NCI-H1105 (cell line): ENCODE measurements at places on chromosomes 6 and 20.

DNA sequence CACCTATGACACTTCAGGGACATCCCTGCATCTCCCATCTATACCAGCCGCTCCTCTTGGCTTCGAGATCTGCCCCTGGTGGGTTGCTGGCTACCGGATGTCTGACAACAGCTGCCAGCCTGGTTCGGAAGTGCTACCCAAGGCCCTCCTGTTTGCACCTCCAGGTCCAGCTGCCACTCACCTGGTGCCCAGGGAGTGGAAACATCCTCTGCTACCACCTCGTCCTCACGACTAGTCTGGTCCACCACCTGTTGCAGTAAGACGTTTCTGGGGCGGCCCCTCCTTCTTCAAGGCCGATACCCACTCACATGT lies 8.3 kb upstream of the PCMTD2 start:
- no peak for DNase-seq

- DNase-seq, result no peak
These were observed 49.1 kb upstream of the PLCB4 start for GRCh38 chr20:9019833-9020232.

GRCh38 chr6:28003059-28003458 lies 46.0 kb downstream of the OR2B6 start:
- no peak for DNase-seq

GRCh38 chr6:164258421-164258820 lies 843.9 kb downstream of the QKI start:
- DNase-seq, result no peak

- DNase-seq, result no peak
These were observed 128.8 kb downstream of the DHX35 start for GRCh38 chr20:39090906-39091305.

GRCh38 chr6:129032602-129033001 lies 149.7 kb downstream of the LAMA2 start:
- DNase-seq, result no peak

GRCh38 chr6:128057541-128057940 lies 156.7 kb upstream of the THEMIS start:
- DNase-seq, result no peak

DNA sequence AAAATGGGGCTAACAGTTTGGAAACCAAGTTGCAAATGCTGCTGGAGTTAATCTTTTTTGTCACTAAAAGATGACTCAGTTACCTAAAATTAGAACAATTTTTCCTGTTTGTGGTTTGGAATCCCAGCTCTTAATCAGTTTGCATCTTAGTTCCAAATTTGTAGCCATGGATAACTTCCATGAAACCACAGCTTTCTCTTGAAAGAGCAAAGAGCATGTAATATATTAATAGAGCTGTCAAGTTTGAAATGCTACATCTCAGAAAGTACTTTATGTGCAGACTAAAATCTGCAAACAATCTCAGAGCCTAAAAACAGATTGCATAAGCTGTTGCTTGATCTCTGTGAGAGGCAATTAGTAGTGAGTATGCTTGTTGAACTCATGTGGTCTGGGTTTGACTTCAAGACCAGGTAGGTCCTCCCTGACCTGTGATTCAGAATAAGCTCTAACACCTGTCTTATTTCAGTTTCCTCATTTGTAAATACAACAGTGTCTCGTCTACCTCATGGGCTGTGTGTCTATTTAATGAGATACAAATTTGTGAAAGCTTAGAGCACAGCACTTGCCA lies 23.5 kb downstream of the DHX35 start:
- no peak for DNase-seq

GRCh38 chr20:21074605-21075336 lies 31.4 kb downstream of the LINC00237 start:
- no peak for DNase-seq

DNA sequence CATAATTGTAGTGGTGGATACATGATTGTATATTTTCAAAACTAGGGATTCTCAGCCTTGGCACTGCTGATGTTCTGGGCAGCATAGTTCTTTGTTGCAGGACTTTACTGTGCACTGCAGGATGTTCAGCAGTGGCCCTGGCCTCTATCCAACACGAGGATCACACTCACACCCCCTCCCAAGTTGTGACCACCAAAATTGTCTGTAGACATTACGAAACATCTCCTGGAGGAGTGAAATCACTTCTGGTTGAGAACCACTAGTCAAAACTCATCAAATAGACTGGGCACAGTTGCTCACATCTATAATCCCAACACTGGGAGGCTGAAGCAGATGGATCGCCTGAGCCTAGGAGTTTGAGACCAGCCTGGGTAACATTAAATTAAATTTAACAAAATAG lies 123.1 kb upstream of the CDYL start:
- DNase-seq, result no peak

GRCh38 chr20:46316984-46317684 lies 8.8 kb upstream of the CDH22 start:
- DNase-seq, result peak; percentile 40
